ENCODE measurements at places on chromosomes 3 and 15. TPM values are rescaled to one million over a fixed set of nuclear protein-coding genes. Genes with fewer than 3 reads are reported as not detected.

- H3K36me3 ChIP-seq = peaks cover 6% of the 10 kb centered on the region
- DNase-seq = no peak
- H3K4me3 ChIP-seq = no peak overlapping the region
- H3K27me3 ChIP-seq = no peaks in the 10 kb centered on the region
- peaks cover 23% of the 10 kb centered on the region for H3K4me1 ChIP-seq
Observed at GRCh38 chr15:68275165-68275746, 2.3 kb upstream of the FEM1B start.

DNA sequence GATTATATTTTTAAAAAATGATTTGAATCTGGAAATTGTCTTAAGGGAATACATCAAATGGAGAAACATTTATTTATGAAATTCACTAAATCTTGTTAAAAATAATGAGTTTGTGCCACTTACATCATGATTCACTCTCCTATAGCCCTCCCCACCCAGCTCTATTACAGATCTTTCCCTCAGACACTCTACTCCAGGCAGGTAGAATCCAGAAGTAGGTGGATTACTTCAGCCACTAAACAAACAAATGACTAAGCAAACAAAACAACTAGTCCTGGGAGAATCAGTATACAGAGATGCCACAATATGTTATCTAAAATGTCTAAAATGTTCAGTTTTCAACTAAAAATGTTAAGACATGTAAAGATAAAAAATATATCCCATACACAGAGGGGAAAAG lies 608.1 kb upstream of the UBE2E2 start:
- no peak for DNase-seq
- H3K4me1 ChIP-seq = no peaks in the 10 kb centered on the region
- H3K27me3 ChIP-seq = no peaks in the 10 kb centered on the region

The SNTN gene
- total RNA-seq = 51.0 TPM

The SSUH2 gene
- total RNA-seq = 0.43 TPM

Data from lung (tissue), 17 donors.